ENCODE measurements at places on chromosomes 7 and 10.

DNA sequence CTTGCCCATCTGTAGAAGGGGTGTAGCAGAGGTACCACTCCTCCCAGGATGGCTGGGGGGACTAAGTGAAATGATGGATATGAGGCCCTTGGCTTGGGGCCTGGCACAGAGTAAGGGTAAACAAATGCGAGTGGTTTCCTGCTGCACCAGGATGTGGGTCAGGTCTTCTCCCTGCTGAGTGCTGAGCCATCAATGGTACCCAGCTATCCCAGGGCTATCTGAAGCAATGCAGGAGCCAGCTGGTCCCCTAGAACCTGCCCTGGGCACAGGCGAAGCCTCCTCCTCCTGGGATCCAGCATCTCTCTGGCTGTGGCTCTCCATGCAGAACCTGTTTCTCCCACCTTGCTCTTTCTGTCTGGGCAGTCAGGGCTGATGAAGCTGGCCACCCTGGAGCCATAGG lies 20.9 kb upstream of the GOLGA7B start:
- no peak for DNase-seq

DNA sequence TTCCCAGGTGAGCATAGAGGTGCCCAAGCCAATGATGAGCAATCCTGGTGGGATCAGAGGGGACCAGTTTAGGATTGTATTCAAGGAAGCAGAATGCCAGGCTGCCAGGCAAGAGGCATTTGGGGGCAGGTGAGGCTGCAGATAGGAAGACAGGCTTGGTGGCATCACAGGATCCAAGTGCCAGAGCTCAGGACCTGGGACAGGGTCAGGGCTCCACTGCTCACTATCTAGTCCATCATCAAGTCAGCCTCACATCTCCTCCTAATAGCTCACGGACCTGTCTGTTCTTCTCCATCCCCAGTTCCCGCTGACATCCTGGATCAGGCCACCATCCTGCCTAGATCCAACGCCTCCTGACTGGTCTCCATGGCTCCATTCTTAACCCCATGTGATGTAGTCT lies 47.6 kb downstream of the CYP26A1 start:
- no peak for DNase-seq

DNA sequence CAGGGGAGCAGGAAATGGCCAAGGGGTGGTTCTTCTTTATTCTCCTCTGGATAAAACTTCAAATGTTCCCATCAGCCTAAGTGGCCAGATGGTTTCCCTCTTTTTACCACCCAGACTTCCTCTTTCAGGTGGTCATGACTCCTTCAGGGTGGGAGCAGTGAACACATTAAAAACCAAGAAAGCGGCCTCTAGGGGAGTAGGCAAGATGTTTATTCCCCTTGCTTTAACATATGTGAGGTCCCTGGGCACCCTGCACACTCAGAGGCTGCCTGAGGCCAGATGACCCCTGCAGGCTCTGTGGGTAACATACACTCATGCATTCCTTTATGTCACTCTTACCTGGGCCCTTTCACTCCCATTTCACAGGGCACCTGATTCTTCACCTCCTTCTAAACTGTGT lies 357.4 kb downstream of the ABCA13 start:
- no peak for DNase-seq

DNA sequence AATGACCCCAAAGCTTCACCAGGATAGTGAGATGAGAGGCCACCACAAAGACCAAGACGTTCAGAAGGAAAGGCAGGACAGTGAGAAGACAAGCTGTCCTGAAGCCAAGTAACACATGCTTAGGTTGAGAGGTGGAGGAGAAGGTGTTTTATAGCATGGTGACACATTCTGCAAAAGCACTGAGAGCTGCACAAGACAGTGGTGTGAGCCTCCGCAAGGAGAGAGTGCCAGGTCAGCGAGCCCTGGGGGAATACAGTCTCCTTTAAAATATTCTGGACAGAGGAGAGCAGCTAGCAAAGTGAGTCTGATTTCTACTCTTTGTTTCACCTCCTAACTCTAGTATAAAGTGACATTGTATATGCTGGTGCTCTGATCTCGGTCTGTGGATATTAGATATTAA lies 68.0 kb upstream of the VKORC1L1 start:
- no peak for DNase-seq

- DNase-seq = no peak
Measured at GRCh38 chr7:110830778-110831177, 260.1 kb upstream of the LRRN3 start.

DNA sequence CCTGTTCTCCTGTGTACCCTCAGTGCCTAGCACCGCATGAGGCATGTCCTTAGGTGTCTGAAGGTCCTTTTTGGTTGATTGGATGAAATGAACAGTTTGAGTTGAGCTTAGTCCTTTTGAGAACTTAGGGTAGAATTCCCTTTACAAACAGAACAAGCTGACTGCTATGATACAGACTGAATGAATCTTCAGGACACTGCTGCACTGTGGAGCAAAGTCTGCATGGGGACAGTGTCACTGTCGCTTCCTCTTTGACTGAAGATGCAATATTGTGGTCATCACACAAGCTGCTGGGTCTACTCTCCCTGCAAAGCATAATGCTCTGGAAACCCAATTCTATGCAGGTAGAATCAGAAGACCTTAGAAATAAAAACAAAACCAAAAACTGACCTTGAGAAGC lies 8.6 kb upstream of the PLAU start:
- DNase-seq = no peak

DNA sequence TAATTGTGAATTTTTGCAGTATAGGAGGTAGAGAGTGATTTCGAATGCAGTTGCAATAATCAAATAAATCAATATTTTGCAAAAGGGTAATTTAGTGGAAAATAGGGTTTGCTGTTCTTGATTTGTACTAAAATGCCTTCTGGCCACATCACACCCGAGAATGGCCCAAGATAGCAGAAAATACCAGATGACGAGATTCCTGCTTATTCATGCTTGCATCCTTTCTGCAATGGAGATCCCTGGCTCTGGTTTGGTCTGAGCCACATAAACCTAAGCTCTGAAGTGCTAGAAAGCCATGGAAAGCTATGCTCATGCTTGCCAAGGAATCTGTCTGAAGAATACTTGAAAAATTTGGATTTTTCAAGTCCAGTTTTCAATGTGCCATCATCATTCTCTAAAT lies 634.2 kb upstream of the COBL start:
- no peak for DNase-seq

- DNase-seq = no peak
Measured at GRCh38 chr10:11411926-11412545, 199.4 kb downstream of the USP6NL start.

DNA sequence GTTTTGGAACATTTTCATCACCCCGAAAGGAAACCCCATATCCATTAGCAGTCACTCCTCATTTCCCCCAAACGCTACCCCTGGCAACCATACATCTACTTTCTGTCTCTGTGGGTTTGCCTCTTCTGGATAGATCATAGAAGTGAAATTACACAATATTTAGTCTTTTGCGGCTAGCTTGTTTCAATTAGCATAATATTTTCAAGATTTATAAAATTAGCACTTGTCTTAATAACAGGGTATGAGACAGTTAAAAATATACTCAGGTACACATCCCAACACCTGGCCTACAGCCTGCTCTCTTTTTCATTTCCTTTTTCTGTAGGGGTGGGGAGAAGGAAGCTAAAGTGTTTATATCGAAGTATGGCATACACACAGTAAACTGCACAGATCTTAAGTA lies 81.4 kb upstream of the LRGUK start:
- no peak for DNase-seq

GRCh38 chr7:67550801-67551436 lies 554.3 kb downstream of the TYW1 start:
- no peak for DNase-seq

- DNase-seq = no peak
Measured at GRCh38 chr10:97081621-97082235, 104.0 kb downstream of the SLIT1 start.

DNA sequence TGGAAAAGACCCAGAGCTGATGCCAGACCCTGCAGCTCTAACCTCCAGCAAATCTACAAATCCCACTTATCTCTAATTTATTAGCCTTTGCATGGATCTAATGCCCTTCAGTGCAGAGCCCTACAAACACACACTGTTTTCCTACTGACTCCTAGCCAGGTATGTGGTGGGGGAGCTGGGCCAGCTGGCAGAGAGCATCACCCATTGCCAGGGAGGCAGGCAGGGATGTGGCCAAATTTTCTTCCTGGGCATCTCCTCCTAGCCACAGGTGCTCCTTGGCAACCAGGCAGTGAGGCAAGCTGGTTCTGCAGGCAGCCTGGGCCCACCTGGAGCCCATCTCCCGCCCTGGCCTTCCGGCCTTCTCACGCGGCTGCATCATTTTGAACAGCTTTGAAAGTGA lies 55.9 kb upstream of the EMX2 start:
- DNase-seq = no peak

- DNase-seq = no peak
Measured at GRCh38 chr10:5534051-5534821, 9.5 kb downstream of the CALML3 start.

- DNase-seq = no peak
Measured at GRCh38 chr10:112361951-112362751, 11.8 kb upstream of the ACSL5 start.

DNA sequence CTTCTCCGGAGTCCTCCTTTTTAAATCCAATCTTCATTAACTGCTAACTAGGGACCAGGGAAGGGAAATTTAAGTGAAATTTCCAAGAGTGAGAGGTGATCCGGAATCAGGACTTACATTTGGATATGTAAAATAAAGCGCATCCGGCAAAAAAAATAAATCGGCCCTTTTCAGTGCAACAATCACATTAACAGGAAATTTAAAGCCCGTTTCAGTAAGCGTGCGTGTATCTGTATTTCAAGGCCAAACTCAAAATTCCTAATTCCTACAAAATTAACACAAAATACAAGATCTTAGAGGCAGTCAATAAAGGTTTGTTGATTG lies 771 bp downstream of the DNAJC9 start:
- no peak for DNase-seq

- DNase-seq = no peak
Measured at GRCh38 chr7:139131601-139132041, 22.1 kb upstream of the ZC3HAV1 start.

- DNase-seq = no peak
Measured at GRCh38 chr7:105199386-105199785, 185.4 kb downstream of the KMT2E start.

DNA sequence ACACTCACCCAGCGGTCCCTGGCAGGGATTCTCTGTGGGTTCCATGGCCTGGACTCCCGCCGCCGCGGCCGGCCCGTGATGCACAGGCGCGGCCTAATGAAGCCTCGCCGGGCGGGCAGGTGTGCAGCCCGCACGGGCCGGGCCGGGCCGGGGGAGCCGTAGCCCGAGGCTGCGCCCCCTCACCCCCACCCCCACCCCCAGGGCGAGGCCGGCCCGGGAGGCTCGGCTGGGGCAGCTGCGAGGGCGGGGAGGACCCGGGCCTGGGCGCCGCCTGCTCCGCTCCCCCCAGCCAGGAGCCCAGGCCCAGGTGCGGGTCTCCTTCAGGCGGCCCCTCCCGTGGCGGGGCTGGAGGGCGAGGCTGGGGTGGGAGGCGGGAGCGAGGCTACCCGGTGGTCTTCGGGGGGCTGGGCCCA lies at the start of gene NOBOX:
NOBOX (minus strand) TSS at position 45 of the 413 bp plus-strand sequence.
- DNase-seq = no peak

DNA sequence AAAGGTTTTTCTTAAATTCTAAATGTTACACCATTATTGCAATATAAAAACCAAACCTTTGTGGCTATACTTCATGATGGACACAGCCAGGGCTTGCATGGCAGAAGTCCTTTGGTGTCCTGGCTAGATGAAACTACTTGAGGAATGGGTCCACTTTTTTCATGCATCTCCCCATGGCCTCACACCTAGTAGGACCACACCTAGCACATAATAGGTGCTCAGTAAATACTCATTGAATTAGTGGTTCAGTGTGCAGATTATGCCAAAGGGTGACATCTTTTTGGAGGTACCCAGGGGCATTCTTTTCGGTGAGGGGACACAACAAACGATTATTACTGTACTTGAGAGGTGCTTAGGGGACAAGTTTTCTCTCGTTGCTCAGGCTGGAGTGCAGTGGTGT lies 20.7 kb upstream of the SRGN start:
- DNase-seq = no peak

DNA sequence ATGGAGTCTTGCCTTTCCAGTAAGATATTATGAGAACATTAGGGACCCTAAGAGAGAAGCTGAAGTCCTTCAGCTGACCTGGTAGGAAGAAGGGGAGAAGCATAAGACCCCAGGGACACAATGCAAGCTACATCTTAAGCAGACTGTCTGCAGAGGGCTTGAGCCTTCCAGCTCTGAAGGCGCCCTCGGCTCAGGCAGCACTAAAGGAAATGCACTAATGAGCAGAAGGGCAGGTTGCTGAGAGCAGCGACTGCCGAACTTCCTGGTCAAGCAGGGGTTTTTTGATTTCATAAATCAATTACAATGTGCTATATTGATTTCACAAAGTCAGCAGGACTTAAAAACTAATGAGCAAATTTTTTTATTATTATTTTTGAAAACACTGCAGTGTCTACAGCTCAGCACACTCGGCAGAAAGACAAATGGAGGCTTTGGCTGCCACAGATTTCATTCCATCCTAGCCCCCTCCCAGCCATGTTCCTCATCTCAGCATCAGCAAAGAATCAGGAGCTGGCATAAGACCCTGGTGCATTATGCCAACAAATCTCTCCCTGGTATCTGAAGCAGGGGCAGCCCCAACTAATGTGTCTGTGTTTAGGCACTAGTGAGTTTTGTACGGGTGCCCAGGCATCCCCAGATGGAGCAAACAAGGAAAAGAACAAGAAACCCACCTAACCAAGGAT lies 57.1 kb downstream of the LRRTM3 start:
- no peak for DNase-seq
